Sciatic nerve (tissue), 2 donors: ENCODE measurements at places on chromosomes 4 and X.

- no peak for DNase-seq
Measured at GRCh38 chrX:128653524-128654060, 601.4 kb upstream of the ACTRT1 start.

DNA sequence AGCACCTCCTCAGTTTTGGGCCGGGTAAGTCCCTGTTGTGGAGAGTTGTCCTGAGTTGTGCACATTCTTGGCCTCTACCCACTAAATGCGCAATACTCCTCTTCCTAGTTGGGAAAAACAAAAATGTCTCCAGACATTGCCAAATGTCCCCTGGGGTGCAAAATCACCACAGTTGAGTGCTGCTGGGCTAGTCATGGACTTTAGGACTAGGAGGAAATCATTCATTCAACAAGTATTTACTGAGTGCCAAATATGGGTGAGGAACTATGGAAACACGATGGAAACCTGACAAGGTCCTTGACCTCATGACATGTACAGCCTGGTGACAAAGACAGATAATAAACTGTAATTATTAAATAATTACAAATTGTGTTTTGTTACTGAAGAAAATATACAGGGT, 71.6 kb downstream of the STX18 start:
- no peak for DNase-seq

DNA sequence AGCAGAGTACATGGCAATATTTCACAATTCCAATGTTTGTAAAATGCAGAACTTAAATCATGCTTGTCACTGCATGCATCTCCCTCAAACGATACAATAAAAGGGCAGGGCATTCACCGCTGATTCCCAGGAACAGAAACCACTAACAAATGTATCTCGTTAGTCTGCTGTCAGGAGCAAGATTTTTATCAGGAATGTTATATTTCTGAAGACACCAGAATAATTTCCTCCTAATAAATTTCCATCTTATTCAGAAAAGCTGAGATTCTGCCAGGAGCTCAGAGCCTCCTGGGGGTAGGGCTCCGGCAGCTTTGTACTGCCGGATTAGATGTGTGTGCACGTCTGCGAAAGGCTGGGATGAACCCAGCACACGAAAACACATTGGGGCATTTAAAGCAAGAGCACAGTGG, 54.0 kb upstream of the LDB2 start:
- DNase-seq: no peak

GRCh38 chr4:152588869-152589268, 53.0 kb upstream of the FBXW7 start:
- no peak for DNase-seq

DNA sequence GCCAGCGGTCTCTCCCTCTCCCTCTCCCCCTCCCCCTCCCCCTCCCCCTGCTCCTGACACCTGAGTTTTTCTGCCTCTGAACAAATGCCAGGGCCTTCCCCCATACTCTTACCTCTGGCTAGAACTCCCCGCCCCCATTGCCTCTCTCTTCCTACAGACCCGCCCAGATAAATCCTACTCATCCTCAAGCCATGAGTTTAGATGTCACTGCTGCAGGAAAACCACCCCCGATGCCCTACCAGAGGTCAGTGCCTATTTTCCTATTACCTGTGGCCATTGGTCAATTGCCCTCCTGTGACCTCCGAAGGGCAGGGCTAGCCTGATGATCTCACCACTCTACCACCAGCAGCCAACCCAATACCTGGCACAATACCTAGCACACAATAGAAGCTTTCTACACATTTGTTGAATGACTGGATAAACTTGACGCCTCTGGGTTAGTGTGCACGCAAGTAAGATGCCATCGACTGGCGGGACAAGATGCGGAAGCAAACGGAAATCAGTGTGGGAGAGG, 43.7 kb downstream of the SLC2A9 start:
- DNase-seq: no peak

- DNase-seq: no peak
Measured at GRCh38 chrX:123878252-123878721, 18.4 kb downstream of the XIAP start.

- no peak for DNase-seq
Measured at GRCh38 chr4:152448854-152449253, 87.0 kb downstream of the FBXW7 start.

- no peak for DNase-seq
Measured at GRCh38 chrX:17183566-17183965, 191.4 kb upstream of the NHS start.

- no peak for DNase-seq
Measured at GRCh38 chr4:87982036-87982435, 6.5 kb downstream of the SPP1 start.

GRCh38 chrX:49165901-49166881, 3.6 kb downstream of the MAGIX start:
- DNase-seq: peak; percentile 85

GRCh38 chr4:7844594-7844991, 95.1 kb downstream of the AFAP1 start:
- DNase-seq: no peak

DNA sequence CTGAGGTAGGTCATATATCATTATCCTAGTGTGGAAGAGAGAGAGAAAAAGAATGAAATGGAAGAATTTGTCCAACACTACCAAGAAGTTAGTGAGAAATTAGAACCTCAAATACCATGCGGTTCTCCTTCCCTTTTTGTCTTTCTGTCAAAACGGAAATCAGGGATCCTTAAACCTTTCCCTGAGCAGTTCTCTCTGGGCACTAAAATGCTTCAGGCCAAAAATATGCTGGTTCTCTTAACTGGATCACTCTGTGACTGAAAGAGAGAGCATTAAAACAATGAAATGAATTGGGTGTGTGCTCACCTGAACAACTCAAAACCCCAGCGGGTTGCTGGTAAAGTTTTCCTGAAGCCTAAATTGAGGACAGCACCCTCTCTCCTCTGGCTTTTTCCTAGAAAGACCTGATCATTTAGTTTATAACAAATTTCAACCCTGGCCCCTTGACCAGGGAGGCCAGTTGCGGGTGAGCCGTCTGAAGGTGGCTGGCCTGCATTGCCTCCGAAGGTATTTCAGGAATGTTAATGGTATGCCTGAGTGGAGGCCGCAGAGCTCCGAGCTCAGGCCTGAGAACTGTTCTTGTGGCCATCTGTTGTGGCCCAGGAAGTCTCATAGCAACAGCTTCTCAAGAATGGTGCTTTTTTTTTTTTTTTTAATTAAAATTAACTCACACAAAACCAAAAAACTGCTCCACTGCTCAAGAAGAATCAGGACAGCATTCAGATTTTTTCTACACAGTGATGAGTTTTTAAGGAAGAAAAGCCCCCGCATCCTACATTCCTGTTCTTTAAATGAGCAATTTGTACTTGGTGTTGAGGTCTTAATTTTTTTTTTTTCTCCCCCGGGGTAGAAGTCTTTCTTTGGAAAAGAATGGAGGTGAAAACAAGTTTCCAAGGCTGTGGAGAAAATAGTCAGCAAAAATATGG, 155.1 kb downstream of the SHROOM3 start:
- no peak for DNase-seq

DNA sequence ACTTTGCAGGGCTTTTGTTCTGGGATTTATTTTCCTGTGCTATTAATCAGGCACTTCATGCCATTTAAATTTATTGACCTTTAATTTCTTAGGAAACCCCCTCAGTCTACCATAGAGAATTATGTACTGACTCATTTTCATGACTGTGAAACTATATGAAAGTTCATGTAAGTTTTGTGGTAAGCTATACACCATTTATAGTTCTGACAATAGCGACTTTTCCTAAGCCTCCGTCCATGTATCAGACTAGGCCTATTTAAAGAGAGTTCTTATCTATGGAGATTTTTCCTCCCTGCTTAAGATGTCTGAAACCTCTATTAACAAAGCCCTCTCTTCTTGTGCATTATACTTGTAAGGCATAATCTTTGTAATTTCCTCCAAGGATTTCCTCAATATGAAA, 111.6 kb downstream of the AFF2 start:
- no peak for DNase-seq

DNA sequence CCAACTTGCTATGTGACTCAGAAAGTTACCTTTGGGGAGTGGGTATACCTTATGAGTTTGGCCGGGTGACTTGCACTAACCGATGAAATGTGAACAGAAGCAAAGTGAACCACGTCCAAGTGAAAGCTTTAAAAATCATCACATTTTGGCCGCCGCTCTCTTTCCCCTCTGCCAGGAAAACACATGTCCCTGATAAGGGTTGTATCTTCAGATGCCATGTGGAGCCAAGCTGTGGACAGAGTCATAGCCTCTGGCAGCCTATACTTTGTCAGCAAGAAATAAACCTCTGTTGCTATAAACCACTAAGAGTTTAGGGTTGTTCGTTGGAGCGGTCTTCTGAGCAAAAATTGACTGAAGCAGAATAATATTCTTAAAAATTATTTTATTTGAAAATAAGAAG, 92.3 kb downstream of the PRDM5 start:
- DNase-seq: no peak

DNA sequence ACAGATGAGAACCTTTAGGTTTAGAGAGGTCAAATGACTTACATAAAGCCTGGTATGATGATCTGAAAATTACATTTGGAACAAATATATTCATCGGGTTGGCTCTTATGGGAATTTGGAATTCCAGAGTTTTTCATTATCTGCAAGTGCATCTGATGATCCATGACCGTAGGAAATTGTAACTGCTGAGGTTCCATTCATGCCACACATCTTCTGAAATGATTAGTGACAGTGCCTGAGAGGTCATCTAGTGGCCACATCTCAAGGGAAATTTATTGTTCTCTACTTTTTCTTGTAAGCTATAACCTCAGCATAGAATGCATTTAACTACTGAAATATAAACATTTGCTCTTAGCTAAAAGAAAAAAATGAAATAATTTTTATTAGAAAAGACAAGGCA, 105.8 kb upstream of the NWD2 start:
- DNase-seq: no peak

GRCh38 chr4:152936446-152937335, 568 bp downstream of the FHDC1 start:
- peak; percentile 66 for DNase-seq

DNA sequence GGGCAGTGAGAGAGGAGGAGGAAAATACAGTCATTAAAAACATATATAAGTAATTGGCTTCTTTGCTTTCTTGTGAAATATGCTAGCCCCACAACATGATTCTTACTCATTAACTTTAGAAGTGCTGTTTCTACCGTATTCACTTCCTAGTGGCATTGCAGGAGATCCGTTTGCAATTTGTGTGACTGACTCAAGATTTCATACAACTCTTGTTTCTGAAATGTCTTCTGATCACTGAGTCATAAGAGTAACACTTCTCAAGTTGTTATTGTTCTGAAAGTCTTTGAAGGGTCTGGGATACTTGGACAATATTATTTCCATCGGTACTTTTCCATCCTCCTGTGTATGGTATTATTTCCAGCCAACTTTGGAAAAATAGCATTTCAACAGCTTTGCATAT, 310.8 kb downstream of the PACRGL start:
- DNase-seq: no peak

DNA sequence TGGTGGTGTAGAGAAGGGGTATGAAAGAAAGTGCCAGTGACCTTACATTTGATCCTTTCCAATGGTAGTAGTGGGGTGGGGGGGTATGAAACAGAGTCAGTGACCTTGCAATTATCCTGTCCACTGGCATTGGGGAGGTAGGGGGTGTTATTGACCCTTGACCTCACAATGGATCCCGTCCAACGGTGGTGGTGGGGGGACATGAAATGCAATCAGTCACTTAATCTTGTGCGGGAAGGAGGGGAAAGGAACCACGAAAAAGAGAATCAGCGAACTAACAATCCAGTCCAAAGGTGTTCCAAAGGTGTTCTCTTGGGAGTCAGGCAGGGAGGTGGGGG, 619 bp upstream of the PDK3 start:
- no peak for DNase-seq

DNA sequence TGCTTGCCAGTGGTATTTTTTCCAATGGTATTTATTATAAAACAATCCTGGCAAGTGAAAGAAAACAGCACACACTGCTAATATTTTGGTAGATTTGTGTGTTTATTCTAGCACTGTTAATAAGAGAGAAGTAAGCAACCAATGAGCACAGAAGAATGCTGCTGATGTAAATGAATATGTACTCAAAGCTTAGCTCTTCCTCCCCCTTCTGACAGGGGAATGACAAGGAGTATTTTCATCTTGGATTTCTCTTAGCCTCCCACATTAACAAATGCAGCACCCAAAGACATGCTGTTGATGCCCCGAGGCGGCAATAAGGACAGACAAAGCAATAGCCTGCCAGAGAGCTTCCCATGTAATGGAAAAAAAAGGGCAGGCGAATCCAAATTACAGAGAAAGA, 18.6 kb downstream of the ARHGAP6 start:
- DNase-seq: no peak

- no peak for DNase-seq
Measured at GRCh38 chr4:174713181-174713580, 115.9 kb downstream of the GLRA3 start.

DNA sequence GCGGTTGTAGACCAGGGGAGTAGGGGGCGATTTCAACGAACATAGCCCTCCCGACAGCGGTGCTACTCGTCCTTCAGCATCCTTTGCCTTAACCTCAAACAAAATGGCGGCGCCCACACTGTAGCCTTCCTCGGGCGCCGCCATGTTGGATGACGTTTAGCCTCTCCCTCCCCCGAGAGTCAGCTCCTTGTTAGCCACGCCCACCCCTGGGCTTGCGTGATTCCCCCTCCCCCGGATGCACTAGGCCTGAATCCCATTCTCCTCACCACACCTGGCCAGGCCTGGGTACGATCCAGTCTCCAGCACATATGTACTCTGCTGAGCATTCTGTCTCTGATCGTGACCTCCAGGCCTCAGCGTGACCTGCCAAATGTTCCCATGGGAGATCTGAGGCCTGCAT, 49.0 kb upstream of the ZNF157 start:
- peak; percentile 80 for DNase-seq

GRCh38 chrX:49058794-49059193, at the start of gene CCDC120:
TSS of gene CCDC120 (plus strand) at chrX:49058999. CDS start at chrX:49062042, 3,043 bp downstream.
- DNase-seq: no peak

GRCh38 chr4:20440170-20440569, 188.5 kb downstream of the SLIT2 start:
- DNase-seq: no peak

GRCh38 chr4:23923840-23924239, 34.0 kb upstream of the PPARGC1A start:
- no peak for DNase-seq

GRCh38 chrX:19794690-19795089, 92.7 kb downstream of the SH3KBP1 start:
- no peak for DNase-seq

GRCh38 chr4:26223155-26223554, 97.7 kb upstream of the RBPJ start:
- no peak for DNase-seq

- no peak for DNase-seq
Measured at GRCh38 chrX:123081776-123082175, 102.3 kb upstream of the GRIA3 start.

GRCh38 chrX:107659286-107659685, 31.0 kb downstream of the PRPS1 start:
- DNase-seq: no peak
